ENCODE measurements at places on chromosomes 11 and 22.

DNA sequence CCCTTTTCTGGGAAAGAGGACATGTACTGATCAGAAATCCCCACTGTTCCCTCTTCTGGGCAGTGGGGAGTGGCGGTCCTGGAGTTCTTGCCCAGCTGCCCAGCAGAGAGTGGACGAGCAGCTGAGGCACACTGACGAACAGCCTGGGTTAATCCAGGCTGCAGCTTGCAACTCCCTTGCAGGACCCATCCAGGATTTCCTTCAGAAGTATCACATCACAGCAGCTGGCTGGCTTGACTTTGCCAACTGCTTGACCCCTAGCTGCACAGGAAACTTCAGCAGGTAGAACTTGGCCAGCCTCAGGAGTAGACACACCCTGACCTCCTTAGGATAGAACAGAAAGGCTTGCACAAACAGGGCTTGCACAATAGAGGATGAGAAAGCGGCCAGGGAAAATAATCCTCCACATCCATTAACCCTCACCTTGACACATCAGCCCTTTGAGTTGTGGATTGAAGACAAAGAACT lies 27.9 kb upstream of the FZD4 start:
- DNase-seq = no peak

DNA sequence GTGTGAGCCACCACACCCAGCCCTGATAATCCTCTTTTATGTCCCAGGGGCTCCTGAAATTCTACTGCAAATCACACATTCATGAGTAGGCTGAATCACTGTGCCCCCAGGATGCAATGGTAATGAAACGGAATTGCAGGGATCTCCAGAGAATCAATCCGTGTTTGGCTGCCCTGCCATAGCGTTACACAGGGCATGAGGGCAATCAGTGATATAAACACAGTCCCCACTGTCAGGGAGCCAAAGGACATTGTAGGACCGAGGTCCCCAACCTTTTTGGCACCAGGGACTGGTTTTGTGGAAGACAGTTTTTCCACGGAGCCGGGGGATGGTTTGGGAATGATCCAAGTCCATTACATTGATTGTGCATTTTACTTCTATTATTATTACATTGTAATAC lies 9.0 kb upstream of the PLA2G6 start:
- no peak for DNase-seq

GRCh38 chr22:19823191-19823901 lies 31.3 kb downstream of the GNB1L start:
- no peak for DNase-seq

DNA sequence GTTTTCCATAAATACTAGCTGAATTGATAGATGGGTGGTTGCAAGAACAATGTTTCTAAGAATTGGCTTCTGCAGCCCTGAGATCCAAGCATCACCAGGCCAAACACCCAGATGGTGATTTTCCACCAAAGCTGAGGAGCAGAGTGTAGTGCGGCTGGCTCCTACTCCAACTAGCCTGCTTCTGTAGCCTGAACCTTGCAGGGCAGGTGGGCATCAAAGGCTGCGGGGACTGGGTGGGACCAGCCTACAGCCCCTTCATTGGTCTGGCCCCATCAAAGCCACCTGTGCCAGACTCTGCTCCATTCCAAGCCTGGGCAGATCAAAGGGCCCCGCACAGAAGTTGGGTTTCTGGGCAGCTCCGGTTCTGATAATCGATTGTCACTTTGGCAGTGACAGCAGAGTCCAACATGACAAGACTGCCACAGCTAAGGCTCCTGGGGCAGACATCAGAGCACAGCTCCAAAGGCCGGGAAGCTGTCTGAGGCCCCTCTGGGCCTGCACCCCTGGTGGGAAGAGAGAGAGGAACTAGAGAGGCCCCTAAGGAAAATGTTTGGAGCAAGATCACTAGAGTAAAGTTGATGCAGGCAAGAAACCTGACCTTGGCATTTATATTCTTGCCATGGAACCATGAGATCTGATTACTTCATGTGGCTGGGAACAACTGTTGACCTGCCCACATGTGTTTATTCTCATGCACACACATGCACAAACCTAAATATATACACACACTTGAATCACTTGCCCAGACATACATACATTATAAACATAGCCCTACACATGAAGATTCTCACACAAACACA lies 582.9 kb downstream of the INSC start:
- DNase-seq = no peak

- DNase-seq = no peak
These were observed 19.2 kb downstream of the SELENOO start for GRCh38 chr22:50219800-50220602.

- no peak for DNase-seq
These were observed 56.4 kb downstream of the CEP164 start for GRCh38 chr11:117384045-117384444.

DNA sequence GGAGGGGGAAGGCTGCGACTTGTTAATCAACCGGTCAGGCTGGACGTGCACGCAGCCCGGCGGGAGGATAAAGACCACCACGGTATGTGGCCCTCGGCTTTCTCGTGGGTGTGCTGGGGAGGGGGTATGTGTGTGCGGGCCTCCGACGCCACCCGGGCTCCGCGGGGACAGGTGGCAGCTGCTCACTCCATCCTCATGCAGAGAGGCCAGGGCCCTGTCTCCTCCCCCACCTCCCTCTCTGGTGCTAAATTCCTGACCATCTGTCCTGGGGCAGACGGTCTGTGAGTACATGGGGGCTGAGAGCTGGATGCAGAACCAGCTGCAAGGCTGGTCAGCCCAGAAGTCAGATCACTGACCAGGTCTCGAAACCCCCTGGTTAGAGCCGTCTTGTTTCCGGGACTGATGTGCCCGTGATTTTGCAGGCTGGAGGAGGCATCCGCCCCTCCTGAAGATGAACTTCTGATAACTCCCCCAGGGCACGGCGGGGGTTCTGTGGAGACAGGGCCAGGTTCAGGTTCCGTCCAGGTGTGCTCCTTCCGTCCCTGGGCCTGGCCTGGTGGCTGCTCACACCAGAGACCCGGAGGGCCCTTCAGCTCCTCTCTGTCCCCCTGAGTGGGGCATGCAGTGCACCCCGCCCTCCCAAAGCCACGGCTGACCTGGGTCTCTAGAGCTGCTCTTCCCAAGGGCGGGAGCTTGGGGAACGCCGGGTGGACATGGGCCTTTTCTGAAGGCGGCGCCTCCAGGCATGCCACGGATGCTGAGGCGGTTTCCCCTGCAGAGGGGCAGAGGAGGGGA lies 1119.7 kb downstream of the BRD1 start:
- DNase-seq = no peak

DNA sequence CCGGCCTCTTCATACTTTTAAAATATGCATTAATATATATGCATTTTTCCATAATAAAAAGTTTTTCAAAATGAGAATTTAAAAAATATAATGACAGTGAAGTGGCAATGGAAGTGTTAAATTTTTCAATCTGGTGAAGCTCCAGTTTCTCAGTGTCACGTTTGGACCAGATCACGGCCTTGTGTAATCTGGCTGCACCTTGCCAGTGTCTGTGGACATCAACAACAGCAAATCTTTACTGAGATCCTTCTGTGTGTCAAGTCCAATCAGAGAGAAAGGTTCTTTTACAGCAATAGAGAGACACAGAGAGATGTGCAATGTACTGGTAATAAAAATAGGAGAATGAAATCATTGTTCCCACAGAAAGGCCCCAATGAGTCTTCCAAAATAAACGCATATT lies 49.8 kb upstream of the PAK1 start:
- DNase-seq = no peak

- DNase-seq = no peak
These were observed 6.7 kb downstream of the DDI1 start for GRCh38 chr11:104043142-104043541.

DNA sequence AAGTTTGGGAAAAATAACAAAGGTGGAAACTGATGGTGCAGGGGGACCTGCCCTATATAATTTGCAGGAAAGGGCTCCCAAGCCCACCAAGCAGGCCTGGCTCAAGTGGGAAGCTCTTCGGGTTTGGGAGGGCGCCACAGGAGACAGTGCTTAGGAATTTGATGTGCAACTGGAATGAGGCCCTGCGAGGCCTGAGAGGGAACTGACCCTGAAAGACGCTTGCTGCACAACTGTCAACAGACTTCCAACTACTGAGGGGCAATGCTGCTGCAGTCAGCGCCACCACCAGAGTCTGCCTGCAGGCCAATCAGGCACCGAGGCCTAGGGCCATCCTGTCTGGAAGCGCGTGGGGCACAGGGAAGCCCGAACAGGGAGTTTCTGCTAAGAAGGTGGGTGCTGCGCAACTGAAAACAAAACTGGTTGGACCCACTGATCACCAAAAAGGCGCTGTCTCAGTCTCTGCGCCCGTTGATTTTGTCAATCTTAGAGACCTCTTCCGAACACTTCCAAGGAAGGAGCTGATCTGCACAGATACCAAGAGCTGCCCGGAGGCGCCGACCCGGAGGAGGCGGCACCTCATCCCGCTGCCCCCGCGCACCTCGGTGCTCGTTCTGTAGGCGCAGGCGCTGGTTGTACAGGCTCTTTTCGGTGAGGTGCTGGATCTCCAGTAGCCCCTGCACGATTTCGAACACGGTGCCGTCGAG lies 667 bp downstream of the DGCR6L start:
- DNase-seq = peak; percentile 65

DNA sequence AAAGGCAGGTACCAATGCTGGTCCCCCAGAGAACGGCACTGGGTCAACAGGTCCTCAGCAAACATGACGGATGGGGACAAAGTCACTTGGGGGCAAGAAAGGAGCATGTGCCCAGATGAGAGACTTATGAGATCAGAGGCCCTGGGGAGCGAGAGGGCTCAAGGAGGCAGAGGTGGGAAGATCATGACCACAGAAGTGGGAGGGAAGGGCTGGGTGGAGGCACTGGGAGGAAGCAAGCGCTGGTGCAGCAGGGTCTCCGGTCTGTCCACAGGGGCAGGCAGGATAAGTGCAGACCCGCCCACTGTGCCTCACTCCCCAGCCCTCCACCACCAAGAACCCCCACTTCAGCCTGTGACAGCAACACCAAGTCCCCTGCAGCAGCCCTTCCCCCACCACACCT lies 10.9 kb downstream of the ELFN2 start:
- DNase-seq = no peak

DNA sequence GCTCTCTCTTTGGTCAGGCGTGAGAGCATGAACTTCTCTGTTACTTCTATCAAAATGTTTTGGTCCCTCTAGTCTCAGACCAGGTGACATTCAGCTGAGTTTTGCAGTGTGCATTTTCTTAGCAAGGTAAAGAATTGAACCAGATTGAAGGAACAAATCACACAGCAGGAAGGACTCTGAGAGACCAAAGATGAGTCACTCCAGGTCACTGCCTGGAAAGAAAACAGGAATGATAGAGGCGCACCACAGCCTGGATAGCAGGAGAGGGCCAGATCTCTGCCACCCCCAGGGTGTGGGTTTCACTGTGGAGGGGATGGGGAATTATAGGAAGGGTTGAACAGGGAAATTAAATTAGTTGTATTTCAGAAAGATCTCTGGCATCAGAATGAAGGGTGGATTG lies 788.3 kb downstream of the NTM start:
- DNase-seq = no peak

GRCh38 chr11:78972590-78972989 lies 397.9 kb upstream of the NARS2 start:
- DNase-seq = no peak

- no peak for DNase-seq
These were observed 57.2 kb downstream of the GRAMD1B start for GRCh38 chr11:123487157-123487744.

GRCh38 chr11:72985645-72986044 lies 156.5 kb downstream of the FCHSD2 start:
- DNase-seq = no peak

DNA sequence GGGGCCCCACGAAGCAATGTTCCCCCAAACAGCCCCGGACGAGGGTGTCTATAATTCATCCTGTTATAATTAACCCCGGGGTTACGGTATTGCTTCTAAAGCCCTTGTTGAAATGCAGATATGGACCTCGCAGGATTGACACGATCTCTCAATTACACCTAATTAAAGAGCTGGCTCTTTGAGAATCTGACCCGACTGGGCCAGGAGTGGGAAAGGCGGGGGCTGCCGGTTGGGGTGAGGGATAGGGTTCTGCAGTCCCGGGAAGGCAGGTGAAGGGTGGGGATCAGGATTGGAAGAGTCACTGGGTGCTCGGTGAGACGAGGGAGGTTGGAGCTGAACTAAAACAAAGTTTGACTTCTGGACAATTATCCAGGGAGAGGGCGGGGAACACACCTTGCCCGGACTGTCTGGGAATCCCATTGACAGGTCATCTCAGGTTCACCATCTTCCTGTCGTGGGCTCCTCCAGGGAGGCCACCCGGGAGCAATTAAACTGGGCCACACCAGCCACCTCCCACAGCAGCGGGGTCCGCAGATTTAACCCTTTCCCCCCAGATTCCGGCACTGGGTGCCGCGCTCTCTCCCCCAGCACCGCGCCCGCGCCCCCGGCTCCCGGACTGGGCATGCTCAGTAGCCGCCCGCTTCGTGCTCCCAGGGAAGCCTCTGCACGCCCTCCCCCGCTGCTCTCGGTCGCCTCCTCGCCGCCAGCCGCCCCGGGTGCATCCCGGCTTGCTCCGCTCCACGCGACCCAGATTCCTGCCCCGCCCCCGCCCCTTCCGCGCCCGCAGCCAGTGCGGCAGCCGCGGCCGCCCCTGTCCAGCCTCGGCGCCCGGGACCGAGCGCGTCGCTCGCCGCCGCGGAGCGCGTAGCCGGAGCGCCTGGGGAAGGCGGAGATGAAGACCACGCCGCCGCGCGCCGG lies at the start of gene ELMOD1:
Gene ELMOD1 (plus strand): TSS at position 688 of the 918 bp plus-strand sequence. CDS start 27,043 bp downstream, outside the sequence.
- peak; percentile 72 for DNase-seq

DNA sequence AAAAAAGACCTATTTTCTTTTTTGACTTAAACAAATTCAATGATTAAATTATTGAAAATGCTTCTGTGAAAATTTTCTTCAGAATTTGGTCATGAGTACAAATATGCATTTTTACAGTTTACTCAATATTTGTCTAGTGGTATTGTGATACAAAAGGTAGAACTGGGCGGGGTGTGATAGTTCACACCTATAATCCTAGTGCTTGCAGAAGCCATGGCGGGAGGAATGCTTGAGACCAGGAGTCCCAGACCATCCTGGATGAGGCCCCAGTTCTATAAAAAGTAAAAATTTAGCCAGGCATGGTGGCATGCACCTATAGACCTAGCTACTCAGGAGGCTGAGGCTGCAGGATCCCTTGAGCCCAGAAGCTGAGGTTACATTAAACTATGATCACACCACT lies 90.6 kb downstream of the ARHGAP42 start:
- no peak for DNase-seq

- no peak for DNase-seq
These were observed 24.9 kb downstream of the ZBTB16 start for GRCh38 chr11:114084414-114084813.
